ENCODE measurements at places on chromosomes 3 and 15. TPM values are rescaled to one million over a fixed set of nuclear protein-coding genes. Genes with fewer than 3 reads are reported as not detected.

MYRIP gene
- total RNA-seq, result not detected

FANCI gene
- 180 TPM for total RNA-seq

NANOGP8 gene
- total RNA-seq, result not detected

SH2D7 gene
- not detected for total RNA-seq

CHRFAM7A gene
- 0.77 TPM for total RNA-seq

FBXO40 gene
- not detected for total RNA-seq

CPEB1 gene
- 1.2 TPM for total RNA-seq

KLHL40 gene
- not detected for total RNA-seq

FAN1 gene
- total RNA-seq, result 12.0 TPM

GRCh38 chr15:80609512-80609946, 85.6 kb upstream of the ABHD17C start:
- DNase-seq, result no peak

DNA sequence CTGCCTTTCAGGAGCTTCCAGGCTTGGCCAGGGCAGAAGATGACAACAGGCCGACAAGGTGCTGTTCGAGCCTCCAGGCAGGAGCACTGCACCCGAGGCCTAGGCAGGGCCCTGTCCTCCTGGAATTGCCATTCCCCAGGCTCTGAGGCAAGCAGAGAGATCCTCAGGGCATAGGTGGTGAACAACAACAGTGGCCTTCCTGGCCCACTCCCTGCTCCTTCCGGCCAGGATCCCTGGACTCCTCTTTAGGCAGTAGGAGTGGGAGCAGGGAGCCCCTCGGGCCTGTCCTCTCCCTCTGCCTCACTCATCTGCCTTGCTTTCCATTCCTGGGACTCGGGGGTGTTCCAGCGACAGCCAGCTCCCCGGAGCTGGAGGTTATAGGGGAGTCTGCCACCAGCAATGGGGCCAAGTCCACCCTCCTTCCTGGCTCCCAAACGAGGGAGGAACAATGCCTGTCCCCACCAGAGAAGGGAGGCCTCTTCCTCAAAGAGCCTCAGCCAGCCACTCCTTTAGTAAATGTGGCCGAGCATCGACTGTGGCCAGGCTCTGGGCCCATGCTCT, 135.0 kb downstream of the NUP210 start:
- DNase-seq, result no peak

DNA sequence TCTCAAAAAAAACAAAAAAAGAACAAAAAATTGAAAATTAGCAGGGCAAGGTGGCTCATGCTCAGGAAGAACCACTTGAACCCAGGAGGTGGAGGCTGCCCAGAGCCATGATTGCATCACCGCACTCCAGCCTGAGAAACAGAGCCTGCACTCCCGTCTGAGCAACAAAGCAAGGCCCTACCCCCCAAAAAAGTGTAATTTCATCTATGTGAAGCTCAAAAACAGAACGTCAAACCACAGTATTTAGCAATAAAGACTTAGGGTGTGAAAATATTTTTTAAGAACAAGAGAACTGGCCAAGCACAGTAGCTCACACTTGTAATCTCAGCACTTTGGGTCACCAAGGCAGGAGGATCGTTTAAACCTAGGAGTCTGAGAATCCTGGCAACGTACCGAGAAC, 38.2 kb downstream of the STAG1 start:
- DNase-seq, result no peak

GRCh38 chr3:28935146-28935545, 345.7 kb upstream of the RBMS3 start:
- peak; percentile 7 for DNase-seq

DNA sequence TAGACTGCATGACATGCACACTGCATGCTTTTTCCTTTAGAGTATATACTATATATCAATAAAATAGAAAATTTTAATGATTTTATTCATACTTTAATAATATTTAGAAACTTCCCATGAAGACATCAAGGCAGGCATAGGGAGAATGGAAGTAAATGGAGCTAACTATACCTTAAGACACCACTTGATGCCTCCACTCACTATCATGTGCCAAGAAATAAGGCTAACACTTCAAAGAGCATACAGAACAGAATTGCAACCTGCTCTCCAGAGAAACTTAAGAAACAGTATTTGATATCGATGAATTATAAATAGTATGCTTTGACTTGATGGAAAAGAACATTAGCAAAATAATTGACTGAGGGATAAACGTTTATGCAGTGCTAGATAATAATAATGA, 192.6 kb upstream of the MBNL1 start:
- DNase-seq, result no peak

DNA sequence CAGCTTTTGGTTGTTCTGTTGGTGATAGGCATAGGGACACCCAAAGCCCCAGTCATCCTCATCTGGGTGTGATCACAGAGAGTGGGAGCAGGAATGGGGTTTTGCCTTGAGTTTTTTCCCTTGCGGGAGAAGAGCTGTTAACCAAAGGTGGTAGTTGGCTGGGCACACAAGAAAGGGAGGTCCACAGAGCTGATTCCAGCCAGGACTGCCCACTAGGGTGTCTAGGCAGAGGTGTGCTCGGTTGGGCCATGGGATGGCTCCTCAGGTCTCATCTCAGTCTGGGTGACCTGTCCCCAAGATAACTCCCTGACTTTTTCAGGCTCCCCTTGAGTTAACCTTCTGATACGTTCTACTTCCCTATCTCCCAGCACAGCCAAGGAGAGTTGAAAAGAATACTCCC, 134.8 kb downstream of the PDE8A start:
- no peak for DNase-seq

DNA sequence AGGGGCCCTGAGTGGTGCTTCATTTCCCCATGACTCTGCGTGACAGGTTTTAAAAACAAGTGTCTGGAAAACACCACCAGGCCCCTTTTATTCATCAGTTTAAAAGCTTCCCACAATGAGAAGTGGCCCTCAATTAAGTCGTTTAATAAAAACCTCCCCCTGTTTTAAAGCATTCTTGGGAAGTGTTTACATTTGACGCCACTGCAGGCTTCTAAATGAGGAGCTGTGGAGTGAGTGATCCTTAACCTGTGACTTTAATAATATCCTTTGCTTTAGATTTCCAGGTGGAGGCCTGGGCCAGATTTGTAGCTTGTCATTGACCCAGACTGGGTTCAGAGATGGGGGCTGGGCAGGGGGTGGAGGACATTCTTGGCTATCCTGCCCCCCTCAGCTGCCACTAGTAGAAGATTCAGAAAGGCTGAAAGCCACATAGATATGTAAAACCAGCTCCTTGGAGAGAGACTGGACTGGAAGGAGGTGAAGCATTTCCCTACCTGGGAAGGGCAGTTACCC, 11.3 kb downstream of the CGNL1 start:
- DNase-seq, result no peak

DNA sequence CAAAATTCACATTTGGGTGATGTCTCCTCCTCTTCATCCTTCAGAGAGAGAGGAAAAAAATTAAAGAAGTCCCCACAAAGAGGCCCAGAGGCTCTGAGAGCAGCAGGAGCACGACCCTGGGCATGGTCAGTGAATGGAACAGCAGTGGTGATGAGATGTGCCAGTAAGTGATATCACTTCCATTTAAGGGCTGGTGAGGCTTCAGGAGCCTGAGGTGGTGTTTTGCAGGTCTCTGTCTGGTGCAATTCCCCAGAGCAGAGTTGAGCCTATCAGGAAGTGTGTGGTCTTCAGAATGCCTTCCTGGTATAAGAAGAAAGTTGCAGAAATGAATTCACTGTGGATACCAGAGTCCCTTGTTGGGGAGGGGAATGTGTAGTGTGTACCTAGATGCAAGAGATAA, 21.4 kb downstream of the ERICH6 start:
- DNase-seq, result no peak

DNA sequence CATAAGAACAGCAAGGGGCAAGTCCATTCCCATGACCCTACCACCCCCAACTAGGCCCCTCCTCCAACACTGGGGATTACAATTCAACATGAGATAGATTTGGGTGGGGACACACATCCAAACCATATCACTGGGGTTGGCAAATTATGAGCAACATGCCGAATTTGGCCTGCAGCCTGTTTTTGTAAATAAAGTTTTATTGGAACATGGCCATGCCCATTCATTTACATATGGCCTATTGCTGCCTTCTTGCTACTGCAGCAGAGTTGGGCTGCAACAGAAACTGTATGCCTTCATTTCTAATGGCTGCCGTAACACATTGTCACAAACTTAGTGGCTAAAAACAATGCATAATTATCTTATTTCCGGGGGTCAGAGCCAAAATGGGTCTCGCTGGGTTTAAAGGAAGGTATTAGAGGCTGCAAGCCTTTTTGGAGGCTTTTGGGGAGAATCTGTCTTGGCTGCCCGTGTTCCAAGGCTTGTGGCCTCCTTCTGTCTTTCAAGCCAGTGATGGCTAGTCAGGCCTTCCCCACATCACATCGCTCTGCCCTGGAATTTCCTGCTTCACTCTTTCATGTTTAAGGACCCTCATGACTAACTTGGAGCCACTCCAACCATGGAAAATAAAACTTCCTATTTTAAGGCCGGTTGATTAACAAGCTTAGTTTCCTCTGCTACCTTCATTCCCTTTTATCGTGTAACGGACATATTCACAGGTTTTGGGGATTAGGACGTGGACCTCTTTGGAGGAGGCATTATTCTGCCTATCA, 428.5 kb upstream of the PROK2 start:
- DNase-seq, result no peak

DNA sequence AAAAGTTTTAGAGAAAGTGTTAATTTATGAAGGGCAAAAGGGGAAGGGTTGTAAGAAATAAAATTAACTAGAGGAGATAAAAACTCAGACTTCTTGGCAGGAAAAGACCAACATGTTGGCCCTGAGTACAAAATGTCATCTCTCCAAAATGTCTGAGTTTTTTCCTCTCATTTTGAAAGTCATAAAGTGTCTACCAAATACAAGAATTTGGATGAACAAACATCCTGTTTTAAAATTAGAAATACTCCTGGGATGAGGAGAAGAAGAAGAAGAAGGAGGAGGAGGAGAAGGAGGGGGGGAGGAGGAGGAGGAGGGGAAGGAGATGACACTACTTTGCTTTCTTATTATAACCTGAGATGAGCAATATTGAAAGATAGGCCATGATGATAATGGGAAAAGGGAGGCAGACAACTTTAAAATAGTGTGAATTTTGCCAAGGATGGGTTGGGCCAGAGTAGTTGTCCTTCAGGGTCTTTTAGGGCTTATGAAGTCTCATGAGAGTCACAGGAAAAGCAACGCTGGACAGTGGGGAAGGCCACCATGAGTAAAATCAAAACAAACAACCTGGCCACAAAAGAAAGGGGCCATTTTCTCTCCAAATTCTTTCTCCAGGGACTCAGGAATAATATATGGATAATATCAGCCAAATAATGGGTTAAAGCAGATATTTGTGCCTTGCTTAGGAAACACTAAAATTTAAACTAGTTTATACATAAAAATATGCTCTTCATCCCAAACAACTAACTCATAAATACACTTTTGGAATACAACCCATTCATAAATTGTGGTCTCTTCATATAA, 632.9 kb downstream of the EPHA3 start:
- no peak for DNase-seq

- no peak for DNase-seq
Observed at GRCh38 chr3:50008931-50009330, 69.0 kb downstream of the RBM6 start.

DNA sequence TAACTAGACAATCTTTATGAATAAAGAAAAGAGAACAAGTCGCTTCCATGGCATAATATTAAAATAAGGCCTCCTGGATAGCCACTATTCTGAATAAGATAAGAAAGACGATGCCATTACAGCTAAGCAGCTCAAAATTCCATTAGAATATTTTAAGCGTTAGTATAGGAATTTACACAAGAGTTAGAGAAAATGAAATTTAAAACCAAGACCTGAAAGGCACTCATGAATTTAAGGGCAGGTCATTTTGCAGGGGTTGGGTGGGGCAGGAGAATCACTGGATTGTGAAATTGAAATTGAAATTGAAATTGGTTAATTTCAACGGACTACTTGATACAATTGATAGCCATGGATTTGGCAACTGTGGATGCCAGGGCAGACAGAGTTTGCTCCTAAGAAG, 91.8 kb upstream of the GOLGA8J start:
- DNase-seq, result no peak

DNA sequence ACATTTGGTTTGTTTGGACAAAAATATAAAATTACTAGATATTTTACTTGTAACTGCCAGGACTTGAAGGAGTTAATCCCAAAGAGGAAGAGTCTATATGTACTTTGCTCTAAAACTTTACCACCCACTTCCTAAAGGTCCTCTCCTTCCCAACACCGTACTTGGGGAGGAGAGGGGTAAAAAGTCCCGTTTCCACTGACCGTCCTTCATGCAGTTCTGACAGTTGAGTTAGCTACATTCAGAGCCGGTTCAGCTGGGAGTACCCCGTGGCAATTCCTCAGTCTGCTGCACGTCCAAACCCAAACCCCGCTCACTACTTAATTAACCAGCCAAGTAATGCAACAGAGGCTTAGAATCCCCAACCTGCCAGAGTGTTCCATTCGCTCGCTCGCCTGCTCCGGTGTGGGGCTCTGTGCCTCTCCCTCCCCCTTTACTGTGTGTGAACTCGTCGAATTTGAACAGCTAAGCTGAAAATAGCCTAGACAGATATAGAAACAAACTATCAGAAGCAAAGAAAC, 519.7 kb downstream of the FOXP1 start:
- peak; percentile 76 for DNase-seq

DNA sequence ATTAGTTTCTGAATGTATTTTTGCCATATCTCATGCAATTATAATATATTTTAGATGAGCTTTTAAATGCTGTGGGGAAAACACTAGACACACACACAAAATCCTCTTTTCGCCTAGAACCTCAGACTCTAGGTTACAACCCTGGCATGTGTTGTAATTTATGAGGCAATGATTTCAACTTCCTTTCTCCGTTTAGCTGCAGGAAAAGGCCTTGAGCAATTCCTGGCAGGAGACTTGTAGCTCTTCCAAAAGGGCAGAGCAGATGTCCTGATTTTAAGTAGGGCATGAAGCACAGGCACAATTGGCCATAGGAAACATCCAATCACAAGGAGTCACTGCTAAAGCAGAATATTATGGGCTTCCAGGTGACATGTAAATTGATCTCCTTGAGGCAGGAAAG, 82.0 kb downstream of the GPR156 start:
- no peak for DNase-seq

DNA sequence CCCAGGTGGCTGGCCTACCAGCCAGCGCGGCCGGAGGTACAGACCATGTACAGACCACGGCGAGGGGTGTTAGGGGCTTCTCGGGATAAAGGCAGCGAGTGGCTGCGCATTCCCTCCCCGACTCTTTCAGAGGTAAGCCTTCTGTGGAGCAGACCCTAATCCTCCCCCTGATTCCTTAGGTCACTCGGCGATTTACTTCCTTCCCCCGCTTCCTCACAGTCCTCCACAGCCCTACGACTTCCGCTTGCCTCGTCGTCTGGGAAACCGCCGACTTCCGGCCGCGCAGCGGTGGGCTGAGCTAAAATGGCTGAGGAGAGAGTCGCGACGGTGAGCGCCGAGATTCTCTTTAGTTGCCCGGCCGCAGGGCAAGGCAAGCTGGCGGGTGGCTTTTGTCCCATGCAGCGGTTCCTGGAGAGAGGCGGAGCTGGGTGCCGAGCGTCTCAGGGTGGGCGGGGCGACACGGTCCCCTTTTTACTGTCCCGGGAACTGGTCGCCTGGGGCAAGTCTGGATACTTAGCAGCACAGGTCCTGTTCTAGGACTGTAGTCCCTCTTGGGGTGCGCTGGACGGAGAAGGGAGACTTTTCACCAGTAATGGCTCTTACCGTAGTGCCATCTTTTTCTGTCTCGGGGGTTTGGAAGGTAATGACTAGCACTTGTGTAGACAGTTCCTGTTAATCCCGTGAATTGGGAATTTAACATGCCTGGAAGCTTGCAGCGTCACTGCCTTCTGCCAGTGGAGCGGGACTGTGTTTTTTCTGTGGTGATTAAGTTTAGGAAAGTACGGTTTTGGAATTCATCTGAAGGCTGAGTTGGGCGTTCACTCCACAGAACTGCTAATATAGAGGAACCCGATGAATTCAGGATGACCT, at the start of the genes BBS4 and HIGD2B:
TSS of gene BBS4 (plus strand) at position 283 of the 870 bp plus-strand sequence. CDS start at position 304, 21 bp downstream.
TSS of gene HIGD2B (minus strand) at position 258 of the 870 bp plus-strand sequence. CDS start 9,808 bp downstream, outside the sequence.
- DNase-seq, result peak; percentile 94

GRCh38 chr15:97680606-97681220, 279.8 kb upstream of the ARRDC4 start:
- DNase-seq, result no peak
